ENCODE measurements at places on chromosomes 12 and 14.

- H3K27me3 ChIP-seq = no peaks in the 10 kb centered on the region
- DNase-seq = no peak
- no peaks in the 10 kb centered on the region for H3K36me3 ChIP-seq
- H3K4me3 ChIP-seq = no peak overlapping the region
- H3K27ac ChIP-seq = no peak overlapping the region
These were observed 173.7 kb downstream of the CAND1 start for GRCh38 chr12:67442896-67443295.

GRCh38 chr12:47077206-47078085 is 2.0 kb upstream of the PCED1B start:
- DNase-seq = no peak
- no peaks in the 10 kb centered on the region for H3K36me3 ChIP-seq
- peak overlapping the region; percentile 84 for H3K4me3 ChIP-seq
- no peaks in the 10 kb centered on the region for H3K4me1 ChIP-seq
- peak overlapping the region; percentile 94 for H3K27ac ChIP-seq

DNA sequence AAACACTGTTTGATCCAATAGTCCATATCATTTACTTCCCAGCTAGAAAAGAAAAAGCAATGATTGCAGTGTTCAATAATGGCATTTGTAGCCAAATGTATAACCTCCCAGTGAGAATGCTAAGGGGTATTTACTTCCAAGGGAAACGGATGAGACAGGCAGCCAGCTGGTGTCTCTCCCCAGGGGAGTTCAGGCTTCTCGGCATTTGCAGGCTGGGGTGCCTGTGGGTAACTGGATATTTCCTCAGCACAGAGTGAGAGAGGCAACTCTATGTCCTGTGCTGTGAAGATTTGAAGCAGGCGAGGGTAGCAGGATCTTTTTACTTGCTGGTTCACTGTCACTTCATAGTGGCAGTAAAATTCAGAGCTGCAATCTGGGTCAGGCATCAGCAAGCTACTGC is 1455.6 kb upstream of the TMEM132C start:
- H3K4me1 ChIP-seq = no peaks in the 10 kb centered on the region
- H3K36me3 ChIP-seq = no peaks in the 10 kb centered on the region
- H3K4me3 ChIP-seq = no peak overlapping the region
- H3K27me3 ChIP-seq = no peaks in the 10 kb centered on the region
- no peak for DNase-seq
- no peak overlapping the region for H3K27ac ChIP-seq

- peak overlapping the region; percentile 97 for H3K27ac ChIP-seq
- H3K4me3 ChIP-seq = peak overlapping the region; percentile 85
- no peaks in the 10 kb centered on the region for H3K27me3 ChIP-seq
These were observed 2.9 kb downstream of the NUDT4 start for GRCh38 chr12:93380480-93381121.

Data from breast epithelium (tissue), 4 donors.